ENCODE measurements at places on chromosomes 7 and 10. TPM values are rescaled to one million over a fixed set of nuclear protein-coding genes. Genes with fewer than 3 reads are reported as not detected.
A peak's percentile ranks its signal among the peaks of the same experiment; 100 is the strongest.

NUTM2E gene
- total RNA-seq = not detected

FOXP2 gene
- total RNA-seq = 5.5 TPM

FRMD4A gene
- 39.0 TPM for total RNA-seq

ZNF138 gene
- total RNA-seq = 5.6 TPM

CTAGE4 gene
- total RNA-seq = not detected

GRID2IP gene
- not detected for total RNA-seq

ADCYAP1R1 gene
- total RNA-seq = 4.8 TPM

HPSE2 gene
- total RNA-seq = 0.74 TPM

ADCK2 gene
- total RNA-seq = 12.9 TPM

MCMBP gene
- 27.7 TPM for total RNA-seq

GRCh38 chr10:130577039-130577438 lies 440.8 kb downstream of the GLRX3 start:
- no peak for DNase-seq

DNA sequence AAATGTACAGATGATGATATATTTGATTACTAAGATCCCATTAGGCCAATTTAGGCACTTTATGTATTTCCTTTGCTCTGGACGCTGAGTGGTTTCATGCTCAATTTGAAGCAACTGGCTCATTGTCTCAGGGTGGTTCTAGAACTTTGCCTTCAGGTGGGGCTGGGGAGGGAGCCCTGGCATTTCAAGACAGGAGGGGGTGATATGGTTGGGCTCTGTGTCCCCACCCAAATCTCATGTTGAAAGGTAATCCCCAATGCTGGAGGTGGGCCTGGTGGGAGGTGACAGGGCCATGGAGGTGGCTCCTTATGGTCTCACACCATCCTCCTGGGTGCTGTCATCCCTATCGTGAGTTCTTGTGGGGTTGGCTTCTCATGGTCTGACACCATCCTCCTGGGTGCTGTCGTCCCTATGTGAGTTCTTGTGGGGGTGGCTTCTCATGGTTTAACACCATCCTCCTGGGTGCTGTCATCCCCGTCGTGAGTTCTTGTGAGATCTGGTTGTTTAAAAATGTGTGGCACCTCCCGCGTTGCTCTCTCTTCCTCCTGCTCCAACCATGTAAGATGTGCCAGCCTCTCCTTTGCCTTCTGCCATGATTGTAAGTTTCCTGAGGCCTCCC lies 151.5 kb upstream of the KLF6 start:
- DNase-seq = no peak

DNA sequence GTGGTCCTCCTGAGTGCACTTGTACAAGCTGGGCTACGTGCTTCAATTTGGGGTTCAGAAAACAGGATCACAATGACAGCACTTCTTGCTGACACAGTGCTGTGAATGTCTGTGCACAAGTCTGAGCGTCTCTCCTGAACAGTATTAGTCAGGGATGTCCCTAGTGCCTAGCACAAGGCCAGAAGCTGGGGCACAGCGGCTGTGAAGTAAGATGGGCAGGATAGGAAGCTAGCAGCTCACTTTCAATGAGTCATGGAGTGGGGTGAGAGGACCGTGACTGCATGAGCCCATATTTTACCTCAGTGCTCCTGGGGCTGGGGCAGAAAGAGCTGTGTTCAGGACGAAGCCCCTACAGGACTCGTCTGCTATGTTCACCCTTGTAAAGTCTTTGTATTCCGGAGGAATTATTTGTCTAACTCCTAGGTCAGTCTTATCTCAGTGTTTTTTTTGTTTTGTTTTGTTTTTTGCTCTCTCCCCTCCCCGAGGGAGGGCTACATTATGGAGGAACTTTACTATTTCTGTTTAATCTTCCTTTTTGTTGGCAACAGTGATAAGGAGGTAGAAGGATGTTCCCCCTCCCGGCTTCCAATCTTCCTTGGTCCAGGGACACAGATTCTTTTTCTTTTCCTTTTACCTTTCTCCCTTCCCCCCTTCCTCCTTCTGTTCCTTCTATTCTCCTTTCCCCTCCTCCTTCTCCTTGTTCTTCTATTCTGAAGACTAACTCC lies 2.8 kb upstream of the LRMDA start:
- peak; percentile 26 for DNase-seq

- no peak for DNase-seq
Observed at GRCh38 chr7:50207251-50207564, 97.3 kb upstream of the IKZF1 start.

DNA sequence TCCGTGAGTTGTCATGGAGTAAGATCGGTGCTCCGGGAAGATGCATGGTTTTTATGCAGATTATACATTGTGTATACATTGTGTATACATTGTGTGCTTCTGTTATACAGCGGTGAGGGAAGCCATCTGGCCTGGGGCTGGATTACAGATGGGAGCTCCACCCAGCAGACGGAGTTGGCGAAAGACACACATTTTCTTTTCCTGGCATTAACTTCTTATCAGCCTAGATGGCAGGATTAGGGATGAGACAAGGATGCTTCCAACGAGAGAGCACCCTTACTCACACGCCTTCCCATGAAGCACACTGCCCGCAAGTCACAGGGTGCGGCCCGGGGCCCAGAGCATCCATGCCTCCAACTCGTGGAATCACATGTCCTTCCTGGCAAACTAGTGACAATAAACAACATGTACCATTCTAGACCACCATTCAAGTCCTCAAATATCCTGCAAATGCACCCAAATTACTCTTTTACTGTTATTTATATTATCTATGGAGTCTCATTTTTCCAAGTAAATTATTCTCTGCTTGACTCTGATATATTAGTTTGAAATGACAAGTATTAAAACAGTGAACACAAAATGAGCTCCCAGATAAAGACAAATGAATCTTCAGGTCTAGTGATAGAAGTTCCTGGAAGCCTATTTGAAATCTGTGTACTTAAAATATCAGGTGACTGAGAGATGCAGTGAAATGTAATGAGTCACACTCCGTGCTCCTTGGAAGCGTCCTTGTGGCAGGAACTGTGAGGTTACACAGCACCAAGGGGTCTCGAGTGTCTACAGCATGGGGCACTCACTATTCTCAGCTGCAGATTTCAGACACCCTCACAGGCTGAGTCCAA lies 29.8 kb upstream of the PPP2R2D start:
- no peak for DNase-seq

GRCh38 chr7:108296911-108297310 lies 159.3 kb downstream of the NRCAM start:
- DNase-seq = no peak

GRCh38 chr7:3917436-3917835 lies 616.4 kb downstream of the SDK1 start:
- DNase-seq = no peak

DNA sequence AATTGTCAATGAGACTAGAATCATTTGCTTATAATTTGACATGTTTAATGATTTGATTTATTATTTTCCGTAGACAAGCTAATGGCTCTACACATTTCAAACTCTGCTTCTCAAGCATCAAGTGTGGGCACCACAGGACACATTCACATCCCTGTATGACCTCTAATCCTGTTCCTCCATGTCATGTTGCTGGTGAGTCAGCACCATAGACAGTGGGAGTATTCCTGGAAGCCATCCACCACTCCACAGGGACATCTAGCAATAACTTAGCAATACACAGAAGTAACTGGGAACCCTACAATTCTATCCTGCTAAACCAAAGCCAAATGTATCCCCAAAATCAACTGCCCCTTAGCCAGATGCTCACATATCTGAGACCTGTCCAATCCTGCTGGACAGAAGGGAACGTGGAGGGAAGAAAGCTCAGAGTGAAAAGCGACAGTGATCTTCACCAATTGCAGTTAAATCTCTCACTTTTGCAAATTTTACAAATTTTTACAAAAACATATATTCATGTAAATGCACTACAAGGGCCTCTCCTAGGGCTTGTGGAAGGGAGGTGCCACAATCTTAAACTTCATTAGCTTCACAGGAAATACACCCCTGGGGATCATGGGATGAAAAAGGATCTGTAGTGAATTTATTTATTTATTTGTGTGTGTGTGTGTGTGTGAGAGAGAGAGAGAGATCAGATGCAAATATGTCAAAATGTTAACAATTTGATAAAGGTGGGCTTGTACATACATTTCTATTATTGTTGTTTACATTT lies 126.5 kb downstream of the GFRA1 start:
- DNase-seq = no peak

GRCh38 chr7:32390210-32390609 lies 100.0 kb downstream of the LSM5 start:
- DNase-seq = no peak

GRCh38 chr7:159084069-159084801 lies 60.4 kb downstream of the VIPR2 start:
- DNase-seq = no peak

DNA sequence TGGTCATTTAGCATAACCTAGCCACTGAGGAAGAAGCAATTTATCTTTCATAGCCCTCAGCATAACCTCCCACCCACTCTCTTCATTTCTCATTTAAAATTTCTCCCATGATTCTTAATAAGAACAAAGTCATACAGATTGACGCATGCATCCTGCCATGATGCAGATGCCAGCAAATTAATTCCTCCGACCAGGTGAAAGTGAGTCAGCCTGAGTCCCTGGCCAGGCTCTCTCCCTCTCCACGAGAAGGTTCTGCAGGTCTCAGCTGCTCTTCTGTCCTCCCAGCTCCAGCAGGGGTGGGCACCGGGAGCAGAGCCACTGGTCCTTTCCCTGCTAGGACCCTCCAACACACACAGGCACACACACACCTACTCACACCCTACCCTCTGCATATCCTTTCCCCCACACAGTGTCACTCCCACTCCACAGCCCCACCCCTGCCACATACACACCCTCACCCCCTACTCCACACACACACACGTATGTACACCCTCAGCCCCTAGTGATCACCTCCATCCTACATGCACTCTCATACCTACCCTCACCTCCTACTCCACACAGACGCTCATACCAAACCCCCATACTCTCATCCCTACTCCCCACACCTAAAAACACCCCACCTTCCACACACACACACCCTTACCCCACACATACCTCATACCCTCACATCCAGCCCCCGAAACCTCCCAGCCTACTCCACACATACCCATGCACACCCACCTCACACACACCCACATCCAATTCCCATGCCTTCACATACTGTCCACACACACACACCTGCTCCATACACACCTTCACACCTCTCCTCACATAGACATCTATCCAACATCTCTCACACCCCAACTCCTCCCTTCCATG lies 78.0 kb downstream of the FAM13C start:
- no peak for DNase-seq

- no peak for DNase-seq
Observed at GRCh38 chr10:69819716-69820506, 18.2 kb downstream of the COL13A1 start.

DNA sequence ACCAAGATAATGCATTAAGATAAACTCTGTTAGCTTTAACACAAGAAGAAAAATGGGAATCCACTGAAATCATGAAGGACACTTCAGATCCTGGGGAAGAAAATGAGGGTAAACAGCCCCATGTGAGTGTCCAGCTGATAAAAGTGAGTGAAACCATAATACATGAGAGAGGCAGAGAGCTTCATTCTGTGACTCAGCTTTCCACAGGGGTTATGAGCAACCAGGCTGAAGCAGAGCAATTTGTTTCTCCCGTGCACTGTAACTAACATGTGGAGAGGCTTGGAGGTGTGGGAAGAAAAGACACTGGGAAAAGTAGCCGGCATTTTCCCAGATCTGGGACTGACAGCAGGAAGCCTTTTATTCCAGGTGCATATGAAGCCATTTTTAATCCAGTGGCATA lies 971.7 kb downstream of the ANKRD7 start:
- DNase-seq = no peak

GRCh38 chr7:36203071-36203790 lies 50.2 kb downstream of the EEPD1 start:
- DNase-seq = no peak

GRCh38 chr10:3923033-3923432 lies 138.0 kb upstream of the KLF6 start:
- DNase-seq = no peak

GRCh38 chr10:117477961-117478670 lies 64.4 kb upstream of the EMX2 start:
- no peak for DNase-seq

- DNase-seq = no peak
Observed at GRCh38 chr7:141295367-141295895, 221.6 kb downstream of the TMEM178B start.

DNA sequence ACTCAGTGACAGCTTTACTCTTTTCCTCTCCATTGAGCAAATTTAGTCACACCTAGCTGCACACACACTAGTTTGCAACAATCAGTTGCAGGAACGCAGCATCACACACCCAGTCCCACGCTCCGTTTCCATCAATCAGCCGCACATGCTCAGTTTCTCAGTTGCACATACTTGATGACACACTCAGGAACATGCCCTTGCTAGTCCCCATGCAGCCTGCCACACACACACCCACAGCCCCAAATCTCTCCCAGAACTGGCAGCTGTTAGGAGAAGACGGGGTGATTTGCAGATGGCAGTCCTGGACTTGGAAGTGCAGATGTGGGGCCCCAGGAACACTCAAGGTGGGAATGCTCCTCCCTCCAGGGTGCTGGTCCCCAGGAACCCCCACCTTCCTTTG lies 7.7 kb downstream of the LBX1 start:
- no peak for DNase-seq

DNA sequence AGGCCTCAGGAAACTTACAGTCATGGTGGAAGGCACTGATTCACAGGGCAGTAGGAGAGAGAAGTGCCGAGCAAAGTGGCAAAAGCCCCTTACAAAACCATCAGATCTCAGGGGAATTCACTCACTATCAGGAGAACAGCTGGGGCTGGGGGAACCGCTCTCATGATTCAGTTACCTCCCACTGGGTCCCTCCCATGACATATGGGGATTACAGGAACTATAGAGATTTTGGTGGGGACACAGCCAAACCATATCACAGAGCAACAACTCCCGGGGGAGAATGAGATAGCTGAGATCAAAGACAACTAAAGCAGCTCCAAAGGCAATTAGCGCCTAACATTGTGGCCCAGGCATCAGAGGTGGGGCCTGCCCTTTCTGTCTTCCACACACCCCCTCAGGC lies 85.4 kb upstream of the VOPP1 start:
- no peak for DNase-seq

- DNase-seq = peak; percentile 51
Observed at GRCh38 chr10:91582153-91582554, 50.7 kb downstream of the PPP1R3C start.

- no peak for DNase-seq
Observed at GRCh38 chr7:156121434-156121833, 309.2 kb upstream of the SHH start.

DNA sequence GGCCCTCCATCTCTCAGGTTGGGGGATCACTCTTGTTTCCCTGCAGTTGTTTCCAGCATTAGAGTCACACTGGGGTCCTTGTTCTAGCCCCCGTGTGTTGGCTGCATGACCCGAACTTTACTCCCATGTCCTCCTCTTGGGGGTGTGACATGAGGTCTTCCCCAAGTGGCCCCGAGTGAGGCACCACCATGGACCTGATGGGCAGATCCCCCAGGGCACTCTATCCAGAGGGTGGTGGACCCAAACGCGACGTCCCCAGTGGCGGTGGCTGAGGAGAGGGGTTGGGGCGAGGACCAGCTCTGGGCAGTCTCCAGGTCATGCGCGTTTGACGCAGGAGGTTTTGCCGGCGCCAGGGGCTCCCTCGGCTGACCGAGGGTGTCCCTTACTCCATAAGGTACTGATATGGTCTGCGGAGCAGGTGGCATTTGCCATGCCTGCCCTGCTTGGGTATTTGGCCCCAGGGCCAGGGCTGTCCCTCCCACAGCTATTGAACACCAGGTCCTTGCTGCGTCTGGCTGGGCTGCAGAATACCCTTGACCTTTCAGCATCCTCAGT lies 131.9 kb downstream of the LHPP start:
- DNase-seq = peak; percentile 7
